ENCODE measurements at places on chromosomes 12 and 14.

GRCh38 chr12:90080616-90081015 is 372.0 kb upstream of the ATP2B1 start:
- no peak for DNase-seq

DNA sequence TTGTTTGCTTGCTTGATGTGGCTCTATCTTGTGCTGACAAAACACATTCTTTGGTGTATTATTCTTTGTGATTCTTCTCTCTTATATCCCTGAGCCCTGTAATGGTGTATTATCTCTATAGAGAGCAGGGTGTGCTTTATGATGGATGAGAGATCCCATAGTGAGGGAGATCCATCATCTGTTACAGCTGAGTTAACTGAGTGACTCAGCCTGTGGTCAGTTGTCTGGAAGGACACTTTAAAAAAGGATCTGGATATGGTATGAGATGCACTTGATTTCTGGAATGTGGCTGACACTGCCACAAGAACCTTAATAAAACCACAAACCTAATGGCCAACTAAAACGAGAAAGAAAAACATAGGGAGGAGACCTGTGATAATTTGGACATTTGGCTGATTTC is 461.4 kb upstream of the SYT1 start:
- no peak for DNase-seq

GRCh38 chr12:88633312-88633711 is 53.0 kb upstream of the KITLG start:
- no peak for DNase-seq

- no peak for DNase-seq
These were observed 138.7 kb downstream of the ETV6 start for GRCh38 chr12:11787933-11788849.

- no peak for DNase-seq
These were observed 78.4 kb downstream of the MOK start for GRCh38 chr14:102226356-102227125.

DNA sequence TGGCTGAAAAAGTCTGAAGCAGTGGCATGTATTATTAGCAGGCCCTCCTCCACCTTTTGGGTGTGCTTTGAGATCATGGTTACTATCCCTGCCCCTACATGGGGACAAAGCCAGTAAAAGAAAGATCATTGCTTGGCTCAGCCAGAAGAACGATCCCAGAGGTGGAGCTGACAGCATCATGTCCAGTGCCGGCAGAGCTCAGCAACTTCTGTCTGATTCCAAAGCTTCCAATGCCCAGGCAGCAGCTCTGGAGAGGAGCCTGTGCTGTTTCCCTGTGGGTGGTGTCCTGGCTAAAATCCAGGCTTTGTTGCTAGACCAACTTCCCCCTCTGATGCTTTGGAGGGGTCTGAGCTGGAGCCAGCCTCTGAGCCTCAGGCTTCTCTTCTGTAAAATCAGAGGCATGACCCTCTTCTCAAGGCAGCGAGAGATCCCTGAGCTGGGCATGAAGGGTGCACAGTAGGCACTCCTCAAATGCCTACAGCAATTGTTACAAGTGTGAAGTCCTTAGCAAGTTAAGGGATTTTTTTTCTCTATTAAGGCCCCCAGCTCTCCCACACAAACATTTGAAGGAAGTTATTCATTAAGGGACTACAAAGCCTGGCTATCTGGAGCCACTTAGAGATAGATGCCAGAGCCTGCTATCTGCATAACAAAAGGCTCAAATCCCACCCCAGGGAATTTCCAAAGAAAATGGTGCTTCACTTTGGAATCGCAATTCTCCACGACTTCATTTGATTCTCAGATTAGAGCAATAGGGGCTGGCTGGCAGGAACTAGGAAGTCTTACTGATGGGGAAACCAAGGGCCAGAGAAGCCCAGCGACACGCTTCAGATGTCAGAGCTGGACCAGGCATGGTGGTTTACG is 10.9 kb upstream of the GSC start:
- no peak for DNase-seq

DNA sequence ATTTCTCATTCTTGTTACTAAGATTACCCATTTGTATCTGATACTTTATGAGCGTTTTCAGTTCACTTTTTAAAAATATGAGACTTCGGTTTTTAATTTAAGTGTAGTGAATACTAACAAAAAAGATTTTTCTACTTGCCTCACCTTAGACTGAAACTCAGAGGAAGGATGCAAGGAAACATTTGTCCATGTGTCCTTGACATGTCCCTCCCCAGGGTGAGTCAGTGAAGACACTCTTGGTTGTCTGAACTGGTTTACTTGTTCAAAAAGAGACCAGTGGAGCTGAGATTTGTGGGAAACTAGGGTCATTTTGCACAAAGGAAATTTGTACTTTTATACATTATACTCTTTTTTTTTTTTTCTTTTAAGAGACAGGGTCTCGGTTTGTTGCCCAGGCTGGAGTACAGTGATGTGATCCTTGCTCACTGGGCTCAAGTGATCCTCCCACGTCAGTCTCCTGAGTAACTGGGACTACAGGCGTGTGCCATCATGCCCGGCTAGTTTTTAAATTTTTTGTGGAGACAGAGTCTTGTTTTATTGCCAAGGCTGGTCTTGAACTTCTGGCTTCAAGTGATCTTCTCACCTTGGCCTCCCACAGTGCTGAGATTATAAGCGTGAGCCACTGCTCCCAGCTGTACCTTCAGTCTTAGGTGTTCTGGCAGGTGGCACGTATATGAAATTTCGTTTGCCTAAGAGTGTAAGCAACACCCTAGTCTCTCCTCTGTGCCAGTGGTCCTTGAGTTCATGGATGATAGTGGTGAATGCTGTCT is 56.7 kb downstream of the PPFIBP1 start:
- no peak for DNase-seq

- no peak for DNase-seq
These were observed 200.6 kb downstream of the PHETA1 start for GRCh38 chr12:111168009-111168900.

GRCh38 chr12:126726481-126727217 is 1540.3 kb upstream of the TMEM132C start:
- DNase-seq: no peak
